CD4-positive, alpha-beta T cell treated with Interleukin-12 subunit alpha and Interleukin-12 subunit beta, for 1 hour (primary cell): ENCODE measurements at places on chromosomes 3 and 15.

DNA sequence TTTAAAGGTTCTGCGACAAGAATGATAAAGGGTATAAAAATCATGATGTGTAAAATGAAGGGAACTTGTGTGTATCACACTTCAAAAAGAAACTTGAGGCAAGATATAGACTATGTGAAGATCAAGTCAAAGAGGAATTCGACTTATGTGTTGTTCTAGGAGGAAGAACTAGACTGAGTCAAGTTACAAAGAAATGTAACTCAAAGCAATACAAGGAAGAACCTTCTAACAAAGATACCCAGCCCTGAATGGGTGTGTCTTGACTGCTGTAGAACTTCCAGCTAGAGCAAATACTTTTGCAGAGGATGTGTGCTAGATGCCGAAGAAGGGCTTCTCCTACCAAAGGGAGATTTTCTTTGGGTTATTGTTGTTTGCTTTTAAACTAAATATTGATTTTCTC is 2.4 kb downstream of the SLC49A4 start:
- DNase-seq: no peak

GRCh38 chr3:72791161-72791560 is 57.1 kb downstream of the SHQ1 start:
- DNase-seq: peak; percentile 4

GRCh38 chr15:79290642-79291275 is 8.2 kb downstream of the ANKRD34C start:
- DNase-seq: no peak

- no peak for DNase-seq
These were observed 5.6 kb downstream of the GREM1 start for GRCh38 chr15:32723171-32723948.

DNA sequence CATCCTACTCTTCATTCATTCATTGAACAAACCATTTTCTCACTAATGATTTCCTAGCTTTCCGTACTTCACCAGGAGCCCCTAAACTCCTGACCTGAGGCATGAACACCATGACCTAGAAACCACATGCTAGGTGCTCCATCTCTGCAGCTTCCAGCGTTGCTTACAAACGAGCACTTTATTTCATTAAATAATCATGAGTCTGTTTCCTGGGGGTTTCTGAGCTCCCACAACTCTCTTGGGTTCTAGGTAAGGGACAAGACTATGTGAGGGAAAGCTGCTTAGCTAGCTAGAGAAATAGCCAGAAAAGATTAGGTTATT is 1.3 kb downstream of the MAP2K1 start:
- DNase-seq: no peak

GRCh38 chr3:4730719-4731118 is 237.6 kb downstream of the ITPR1 start:
- no peak for DNase-seq

DNA sequence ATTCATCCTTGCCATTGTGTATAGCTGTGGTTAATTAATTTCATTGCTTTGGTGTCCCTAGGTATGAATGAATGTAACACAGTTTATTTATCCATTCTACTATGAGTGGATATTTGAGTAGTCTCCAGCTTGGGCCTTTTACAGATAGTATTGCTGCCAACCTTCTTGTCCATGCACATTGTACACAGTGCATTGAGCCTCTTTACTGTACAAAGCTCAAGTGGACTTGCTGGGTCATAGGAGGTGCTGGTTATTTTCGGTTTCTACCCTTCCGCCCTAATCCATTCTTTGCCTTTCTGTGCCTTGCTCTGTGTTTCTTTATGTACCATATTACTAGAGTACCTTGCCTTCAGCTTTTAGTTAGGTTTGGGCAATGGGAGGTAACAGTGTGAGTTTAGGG is 60.7 kb downstream of the DUT start:
- DNase-seq: no peak

DNA sequence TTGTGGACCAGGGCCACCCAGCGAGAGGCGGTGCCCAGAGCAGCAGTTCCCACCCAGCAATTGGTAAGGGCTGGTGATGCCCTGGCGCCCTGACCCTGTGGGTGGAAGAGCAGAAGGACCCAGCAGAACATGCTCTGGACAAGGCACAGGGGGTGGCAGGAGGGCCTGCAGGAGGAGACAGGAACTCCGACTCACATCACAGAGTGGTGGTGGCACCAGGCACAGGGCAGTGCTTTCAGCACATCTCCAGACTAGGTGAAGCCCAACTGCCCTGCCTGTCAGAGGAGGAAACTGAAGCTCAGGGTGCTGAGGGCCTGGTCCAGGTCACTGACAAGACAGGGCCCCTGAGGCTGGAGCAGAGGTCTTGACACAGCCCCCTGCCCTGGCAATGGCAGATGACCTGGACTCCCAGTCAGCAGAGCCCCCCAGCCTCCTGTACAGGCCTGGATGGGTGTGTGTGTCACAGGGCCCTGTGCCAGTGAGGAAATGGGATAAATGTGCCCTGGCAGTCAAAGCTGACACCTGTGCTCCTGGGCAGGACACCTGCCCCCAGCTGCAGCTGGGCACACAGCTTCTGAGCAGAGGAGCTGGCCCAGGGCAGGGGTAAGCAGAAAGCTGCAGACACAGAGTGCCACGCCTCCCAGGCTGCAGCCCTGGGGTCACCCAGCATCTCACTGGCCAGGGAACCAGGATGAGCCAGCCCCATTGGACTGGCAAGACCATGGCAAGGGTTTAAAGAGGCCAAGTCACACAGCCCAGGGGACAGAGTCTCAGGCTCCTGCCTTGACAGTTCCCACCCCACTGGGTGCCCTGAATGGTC is 11.4 kb downstream of the KLF15 start:
- no peak for DNase-seq

GRCh38 chr15:66136948-66137347 is 116.6 kb downstream of the MEGF11 start:
- DNase-seq: no peak
